ENCODE measurements at places on chromosomes 12 and 14.

GRCh38 chr14:92755495-92755894 lies 7.1 kb upstream of the LGMN start:
- no peak for DNase-seq

DNA sequence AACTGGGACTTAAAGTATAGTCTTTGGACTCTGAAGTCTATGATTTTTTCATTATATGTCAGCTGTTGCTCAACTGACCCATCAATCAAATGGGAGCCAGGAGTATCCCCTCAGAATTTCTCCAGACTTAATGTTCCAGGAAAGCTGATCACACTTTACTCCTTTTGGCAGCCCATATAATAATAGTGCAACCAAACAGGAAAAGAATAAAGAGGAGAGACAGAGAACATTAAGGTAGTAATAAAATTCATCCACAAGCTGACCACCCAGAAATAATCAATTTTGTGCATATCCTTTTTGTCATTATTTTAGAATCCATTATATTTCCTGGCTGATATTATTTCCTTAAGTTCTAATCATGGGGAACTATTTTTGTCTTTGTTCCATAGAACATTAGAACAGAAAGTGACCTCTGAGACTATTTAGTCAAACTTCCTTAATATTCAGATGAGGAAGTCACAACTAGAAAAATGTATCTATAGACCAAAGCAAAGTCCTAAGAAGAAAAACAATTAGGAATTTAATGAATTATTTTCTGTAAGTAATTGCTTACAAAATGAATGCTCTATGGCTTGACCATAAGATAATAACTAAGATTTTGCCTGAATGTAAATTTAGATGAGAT lies 238.1 kb upstream of the SEL1L start:
- DNase-seq: no peak

GRCh38 chr14:100476012-100476822 lies 111.0 kb downstream of the BEGAIN start:
- DNase-seq: peak; percentile 98

DNA sequence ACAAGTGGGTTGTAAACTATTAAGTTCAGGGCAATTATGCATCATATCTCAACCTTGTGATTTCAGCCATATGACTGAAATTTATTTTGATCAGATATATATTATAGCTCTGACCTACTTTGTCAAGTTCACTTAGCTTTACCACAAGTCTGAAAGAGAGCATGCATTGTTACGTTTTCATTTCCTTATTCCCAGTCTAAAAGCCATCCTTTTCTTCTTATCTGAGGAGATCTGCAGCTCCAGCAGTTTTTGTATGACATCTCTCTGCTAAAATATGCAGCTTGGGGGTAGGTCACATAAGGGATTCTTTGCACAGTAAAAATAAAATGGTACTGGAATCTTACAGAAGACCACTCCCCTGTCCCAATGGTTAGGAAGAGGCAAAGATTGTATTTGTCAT lies 1682.8 kb upstream of the FLRT2 start:
- no peak for DNase-seq

GRCh38 chr12:2416158-2416557 lies 363.4 kb downstream of the CACNA1C start:
- no peak for DNase-seq

DNA sequence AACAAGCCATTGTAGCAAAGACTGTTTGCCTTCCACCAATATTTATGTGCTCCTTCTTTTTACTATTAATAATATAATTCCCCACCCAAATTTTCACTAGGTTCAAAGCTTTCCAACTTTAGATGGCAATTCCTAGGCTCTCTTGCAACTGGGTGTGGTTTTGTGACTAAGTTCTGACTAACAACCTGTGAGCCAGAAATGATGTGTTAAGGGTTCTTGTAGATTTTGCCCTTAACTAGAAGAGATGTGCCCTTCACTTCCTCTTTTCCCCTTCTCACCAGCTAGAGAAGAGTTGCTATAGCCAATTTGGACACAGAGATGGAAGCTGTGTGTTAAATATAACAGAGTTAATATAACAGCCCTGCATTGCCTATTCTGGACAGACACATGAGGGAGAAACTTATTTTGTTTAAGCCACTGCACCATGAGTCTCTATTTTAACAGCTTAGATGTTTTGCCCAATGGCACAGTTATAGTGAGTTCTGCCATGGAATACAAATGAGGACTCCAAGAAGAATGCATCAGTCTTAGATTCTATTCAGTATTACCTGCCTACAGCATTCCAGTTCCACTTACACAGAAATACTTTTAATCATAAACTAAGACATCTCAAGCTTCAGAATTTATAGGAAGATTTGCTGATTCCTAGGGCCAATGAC lies 216.2 kb downstream of the DUSP6 start:
- peak; percentile 53 for DNase-seq

- DNase-seq: no peak
Measured at GRCh38 chr14:84643446-84643845, 886.5 kb upstream of the FLRT2 start.

GRCh38 chr14:91744068-91744480 lies 12.2 kb upstream of the CATSPERB start:
- DNase-seq: no peak

GRCh38 chr12:53346491-53346890 lies 10.3 kb upstream of the SP7 start:
- no peak for DNase-seq

GRCh38 chr14:49623941-49624839 lies 3.6 kb downstream of the MGAT2 start:
- DNase-seq: no peak

DNA sequence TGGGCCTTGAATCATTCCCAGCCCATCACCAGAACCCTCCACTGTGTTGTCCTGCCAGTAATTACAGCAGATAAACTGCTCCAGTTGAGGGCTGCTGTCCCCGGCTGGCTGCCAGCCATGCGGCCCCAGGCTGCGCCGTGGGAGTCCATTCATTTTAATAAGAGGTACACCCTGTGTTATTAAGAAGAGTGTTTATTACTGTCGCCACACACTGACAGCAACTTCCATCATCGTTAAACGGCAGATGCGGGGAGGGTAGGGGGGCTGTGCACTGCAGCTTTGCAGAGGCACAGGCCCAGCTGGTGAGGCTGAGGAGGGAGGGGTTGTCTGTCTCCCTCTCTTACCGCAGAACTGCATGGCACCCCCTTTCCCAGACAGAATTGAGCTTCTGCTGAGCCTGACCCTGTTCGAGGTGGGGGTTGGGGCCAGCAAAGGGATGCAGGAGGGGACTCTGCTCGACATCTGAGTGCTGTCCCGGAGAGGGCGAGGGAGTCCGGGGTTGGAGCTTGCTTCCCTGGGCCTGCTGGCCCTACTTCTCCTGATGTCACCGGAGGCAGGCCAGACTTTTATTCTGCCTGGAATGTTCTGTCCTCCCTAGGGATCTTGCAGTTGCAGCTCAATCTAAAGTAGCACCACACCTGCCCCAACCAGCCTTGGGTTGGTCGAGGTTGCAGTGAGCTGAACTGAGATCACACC lies 33.8 kb upstream of the GPATCH2L start:
- DNase-seq: no peak

DNA sequence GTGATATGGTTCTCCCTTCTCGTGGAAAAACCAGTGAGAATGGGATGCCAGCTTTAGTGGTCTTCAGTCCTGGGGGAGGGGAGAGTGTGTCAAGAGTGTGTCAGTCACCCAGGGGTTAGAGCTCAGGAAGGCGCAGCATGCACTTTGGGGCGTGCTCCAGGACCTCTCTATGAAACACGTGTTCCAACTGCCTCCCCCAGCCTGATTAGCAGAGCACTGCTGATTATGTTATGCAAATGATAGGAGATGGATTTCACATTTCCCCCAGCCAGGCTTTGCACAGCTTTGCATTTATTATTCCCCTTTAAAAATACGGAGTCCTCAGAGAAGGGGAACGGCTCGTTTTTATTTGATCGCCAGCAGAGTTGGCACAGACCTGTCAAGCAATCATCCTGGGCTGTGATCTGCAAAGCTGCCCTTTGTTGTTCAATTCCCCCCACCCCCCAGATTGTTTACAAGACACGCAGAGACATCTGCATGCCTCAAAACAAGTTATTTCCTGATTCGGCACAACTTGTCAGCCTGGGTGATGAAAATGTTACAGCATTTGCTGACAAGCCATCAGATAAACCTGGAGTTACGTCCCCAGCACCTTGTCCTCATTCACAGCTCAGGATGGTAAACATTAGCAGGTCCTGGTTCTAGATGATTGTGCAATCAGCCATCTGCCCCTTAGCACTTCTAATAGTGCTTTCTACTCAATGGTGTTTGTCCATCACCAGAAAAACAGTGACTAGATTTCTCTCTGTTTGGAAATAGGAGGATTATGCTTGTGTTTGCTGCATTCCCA lies 196.5 kb downstream of the NOVA1 start:
- DNase-seq: no peak

- DNase-seq: no peak
Measured at GRCh38 chr12:75756111-75756510, 244.7 kb upstream of the KRR1 start.

GRCh38 chr12:41334390-41334789 lies 146.3 kb downstream of the PDZRN4 start:
- no peak for DNase-seq

DNA sequence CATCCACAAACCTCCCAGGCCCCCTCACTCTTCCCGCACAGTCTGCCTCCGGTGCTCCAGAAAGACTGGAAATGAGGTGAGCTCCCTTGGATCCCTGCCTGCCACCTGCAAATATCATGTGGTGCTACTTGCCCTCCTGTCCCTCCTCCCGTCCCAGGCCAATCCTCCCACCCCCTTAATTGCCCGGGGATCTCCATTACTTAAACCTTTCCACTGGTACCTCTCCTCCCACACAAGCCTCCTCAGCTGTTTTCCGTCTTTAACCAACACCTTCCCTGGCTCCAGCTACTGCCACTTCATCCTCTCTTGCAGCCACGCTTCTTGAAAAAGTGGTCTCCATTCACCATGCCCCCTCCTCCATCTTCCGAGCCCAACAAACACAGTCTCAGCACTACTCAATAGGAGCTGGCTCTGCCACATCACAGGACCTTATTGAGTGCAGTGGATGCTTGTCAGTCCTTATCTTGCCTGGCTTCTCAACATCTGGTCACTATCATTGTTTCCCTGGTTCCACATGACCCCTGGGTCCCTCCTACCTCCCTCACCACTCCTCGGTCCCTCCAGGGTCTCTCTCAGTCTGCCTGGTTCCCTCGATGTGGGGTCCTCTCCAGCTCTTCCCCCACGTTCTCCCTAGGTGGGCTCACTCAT lies 11.5 kb downstream of the FAIM2 start:
- no peak for DNase-seq

- no peak for DNase-seq
Measured at GRCh38 chr14:105063056-105063455, 2.2 kb downstream of the GPR132 start.

DNA sequence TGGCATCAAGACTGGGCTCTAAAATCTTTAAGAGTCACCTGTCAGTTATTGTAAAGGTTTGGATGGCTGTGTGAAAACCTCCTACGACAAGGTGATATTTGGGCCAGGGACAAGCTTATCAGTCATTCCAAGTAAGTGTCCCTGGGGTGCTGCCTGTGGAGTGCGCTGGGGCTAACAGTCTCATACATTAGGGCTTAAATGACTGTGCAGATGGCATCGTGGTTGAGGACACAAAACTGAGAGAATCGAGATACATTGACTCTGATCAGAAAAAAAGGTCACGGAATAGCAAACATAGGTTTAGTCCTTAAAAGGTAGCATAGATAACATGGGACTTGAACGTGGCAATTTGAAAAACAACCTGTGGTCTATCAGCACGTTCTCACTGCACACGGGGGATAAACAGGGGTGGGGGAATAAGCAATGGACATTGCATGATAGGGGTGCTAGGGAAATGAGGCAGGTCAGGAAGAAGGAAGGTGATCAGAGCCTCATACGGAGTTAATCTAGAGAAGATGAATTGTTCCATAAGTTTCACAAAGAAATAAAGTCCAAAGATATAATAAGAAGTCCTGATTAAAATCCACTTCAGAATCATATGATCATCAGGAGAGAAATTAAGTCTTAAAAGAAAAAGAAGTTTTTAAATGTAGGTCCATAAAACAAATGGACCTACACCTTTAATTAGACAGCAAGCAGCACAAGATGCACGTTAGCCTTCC lies 100.3 kb downstream of the DAD1 start:
- DNase-seq: no peak
